Frontal cortex (tissue), 4 donors: ENCODE measurements at places on chromosomes 7 and 10.

DNA sequence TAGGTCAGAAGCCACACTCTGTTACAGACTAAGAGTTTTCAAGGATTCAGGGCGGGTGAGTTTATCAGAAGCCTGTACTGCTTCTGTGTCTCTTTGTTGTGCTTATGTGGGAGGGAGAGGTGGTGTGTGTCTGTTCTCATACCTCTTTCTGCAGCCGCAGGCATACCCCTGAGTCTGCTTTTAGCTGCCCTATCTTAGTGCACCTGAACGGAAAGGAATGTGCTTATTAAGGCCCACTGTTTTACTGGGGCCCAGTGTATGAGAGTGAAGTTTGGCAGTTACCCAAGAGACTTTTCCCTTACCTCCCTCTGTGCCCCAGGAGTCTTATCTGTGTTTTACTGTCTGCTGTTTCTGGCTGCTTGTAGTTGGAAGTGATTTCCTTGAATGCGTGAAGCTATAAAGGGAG, 104.3 kb downstream of the TYW1 start:
- DNase-seq: no peak

GRCh38 chr10:100749309-100750217, 4.2 kb downstream of the PAX2 start:
- DNase-seq: no peak

- DNase-seq: no peak
Measured at GRCh38 chr10:87095236-87095945, 385 bp downstream of the SHLD2 start.

- no peak for DNase-seq
Measured at GRCh38 chr10:115417585-115418265, 324.6 kb downstream of the ATRNL1 start.

DNA sequence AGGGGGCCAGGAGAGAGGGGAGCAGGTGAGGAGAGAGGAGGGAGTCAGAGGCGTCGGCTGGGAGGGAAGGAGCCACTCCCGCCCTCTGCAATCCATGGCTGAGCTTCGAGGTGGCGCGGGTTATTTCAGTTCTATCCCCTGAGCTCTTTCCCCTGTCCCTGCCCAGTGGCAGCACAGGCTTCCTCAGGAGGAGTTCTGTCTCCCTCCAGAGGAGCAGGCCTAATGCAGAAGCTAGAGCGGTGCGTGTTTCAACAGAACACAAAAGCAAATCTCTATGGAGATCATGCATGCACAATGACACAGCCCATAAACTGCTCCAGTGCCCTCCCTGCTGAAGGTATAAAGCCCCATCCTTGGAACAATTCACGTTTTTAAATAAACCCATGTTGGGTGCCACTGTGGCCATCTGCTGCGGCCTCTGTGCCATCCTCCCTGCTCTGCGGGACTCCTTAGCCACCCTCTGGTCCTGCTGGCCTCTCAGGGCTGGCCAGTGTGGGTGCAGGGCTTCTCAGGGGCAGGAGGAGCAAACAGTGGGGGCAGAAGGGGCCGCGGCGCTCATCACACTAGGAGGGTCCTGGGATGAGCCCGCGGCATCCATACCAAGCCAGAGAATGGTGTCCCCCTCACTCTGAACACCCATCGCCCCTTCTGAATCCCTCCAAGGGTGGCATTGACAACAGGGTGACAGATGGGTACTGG, 192.6 kb upstream of the LYZL2 start:
- no peak for DNase-seq

DNA sequence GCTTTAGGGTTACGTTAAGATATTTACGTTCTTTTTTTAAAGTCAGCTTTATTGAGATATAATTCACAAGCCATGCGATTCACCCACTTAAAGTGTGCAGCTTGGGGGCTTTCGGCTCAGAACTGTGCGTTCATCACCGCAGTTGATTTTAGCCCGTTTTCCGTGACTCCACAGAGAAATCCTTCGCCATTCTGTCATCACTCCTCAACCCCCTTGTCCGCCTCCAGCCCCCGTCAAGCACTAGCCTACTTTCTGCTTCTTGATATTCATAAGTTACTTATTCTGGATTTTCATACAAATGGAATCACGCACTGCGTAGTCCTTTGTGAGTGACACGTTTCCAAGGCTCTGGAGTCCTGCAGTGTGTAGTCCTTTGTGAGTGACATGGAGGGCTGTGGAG, 20.4 kb downstream of the FAM20C start:
- no peak for DNase-seq

DNA sequence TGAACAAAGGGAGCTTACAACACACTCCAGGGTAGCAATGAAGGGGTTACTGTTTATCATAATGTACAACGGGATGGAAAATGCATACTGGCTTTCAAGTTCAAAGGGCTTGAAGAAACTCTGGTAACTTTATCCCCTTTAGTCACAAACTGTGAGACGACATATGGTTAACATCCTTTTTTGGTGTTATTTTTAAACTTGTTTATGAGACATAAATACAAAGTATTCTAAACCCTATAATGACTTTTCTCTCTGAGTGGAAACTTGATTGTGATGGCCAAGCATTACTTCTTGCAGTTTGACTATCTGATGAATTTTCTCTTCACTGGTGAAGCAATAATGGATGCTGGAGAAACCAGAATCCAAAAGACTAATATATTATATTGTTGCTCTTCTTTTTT, 62.0 kb upstream of the SEMA3A start:
- no peak for DNase-seq

- DNase-seq: no peak
Measured at GRCh38 chr10:120972259-120972658, 121.1 kb downstream of the WDR11 start.
